ENCODE measurements at places on chromosomes 1 and 21. TPM values are rescaled to one million over a fixed set of nuclear protein-coding genes. Genes with fewer than 3 reads are reported as not detected.

RNF207 gene
- total RNA-seq, result 15.4 TPM

C1orf116 gene
- total RNA-seq, result 0.42 TPM

AQP10 gene
- total RNA-seq, result not detected

C1orf185 gene
- total RNA-seq, result not detected

KCNQ4 gene
- total RNA-seq, result 0.16 TPM

DNA sequence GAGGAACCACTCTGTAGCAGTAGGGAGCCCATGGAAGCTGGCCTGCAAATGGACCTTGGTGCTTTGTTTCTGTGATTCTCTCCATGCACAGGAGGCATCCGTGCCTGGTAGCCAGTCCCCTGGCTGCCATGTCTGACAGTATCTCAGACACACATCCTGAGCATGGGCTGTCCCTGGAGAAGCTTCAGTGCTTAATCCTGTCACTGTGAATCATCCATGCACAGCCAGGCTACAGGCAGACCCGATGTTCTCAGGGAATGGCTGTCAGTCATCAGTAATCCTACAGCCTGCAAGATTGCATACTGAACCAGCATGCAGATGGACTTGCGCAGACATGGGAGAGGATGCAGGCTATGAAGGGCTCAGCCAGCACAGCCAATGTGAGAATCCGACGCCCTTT is 606.3 kb upstream of the PLXNA2 start:
- H3K36me3 ChIP-seq, result no peaks in the 10 kb centered on the region
- no peak overlapping the region for H3K27ac ChIP-seq
- no peak overlapping the region for H3K4me3 ChIP-seq

- no peaks in the 10 kb centered on the region for H3K27me3 ChIP-seq
- H3K4me1 ChIP-seq, result no peaks in the 10 kb centered on the region
- no peak overlapping the region for H3K27ac ChIP-seq
- no peaks in the 10 kb centered on the region for H3K36me3 ChIP-seq
- no peak for DNase-seq
- H3K4me3 ChIP-seq, result no peak overlapping the region
Observed at GRCh38 chr1:222040955-222041354, 299.1 kb upstream of the DUSP10 start.

DNA sequence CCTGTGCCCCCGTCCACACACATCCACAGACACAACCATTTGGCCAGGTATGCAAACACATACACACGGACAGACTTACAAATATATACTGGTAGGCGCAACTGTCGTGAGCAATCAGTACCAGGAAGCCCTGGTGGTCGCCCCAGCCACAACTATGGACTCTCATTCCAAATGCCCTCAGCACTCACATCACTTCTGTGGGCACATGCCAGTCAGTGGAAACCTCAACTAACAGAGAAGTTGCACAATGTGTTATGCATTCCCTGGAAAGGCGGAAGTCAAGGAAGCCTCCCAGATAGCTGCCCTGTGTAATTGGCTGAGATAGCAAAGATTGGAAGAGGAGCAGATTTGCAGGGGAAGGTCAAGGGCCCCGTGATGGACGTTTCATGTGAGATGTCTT is 1.4 kb upstream of the HEYL start:
- no peaks in the 10 kb centered on the region for H3K36me3 ChIP-seq
- no peaks in the 10 kb centered on the region for H3K4me1 ChIP-seq
- no peaks in the 10 kb centered on the region for H3K27me3 ChIP-seq
- no peak for DNase-seq
- H3K27ac ChIP-seq, result no peak overlapping the region

GRCh38 chr1:18200136-18200717 is 92.6 kb downstream of the IGSF21 start:
- H3K4me1 ChIP-seq, result no peaks in the 10 kb centered on the region
- H3K4me3 ChIP-seq, result no peak overlapping the region
- no peak for DNase-seq
- no peaks in the 10 kb centered on the region for H3K36me3 ChIP-seq

DNA sequence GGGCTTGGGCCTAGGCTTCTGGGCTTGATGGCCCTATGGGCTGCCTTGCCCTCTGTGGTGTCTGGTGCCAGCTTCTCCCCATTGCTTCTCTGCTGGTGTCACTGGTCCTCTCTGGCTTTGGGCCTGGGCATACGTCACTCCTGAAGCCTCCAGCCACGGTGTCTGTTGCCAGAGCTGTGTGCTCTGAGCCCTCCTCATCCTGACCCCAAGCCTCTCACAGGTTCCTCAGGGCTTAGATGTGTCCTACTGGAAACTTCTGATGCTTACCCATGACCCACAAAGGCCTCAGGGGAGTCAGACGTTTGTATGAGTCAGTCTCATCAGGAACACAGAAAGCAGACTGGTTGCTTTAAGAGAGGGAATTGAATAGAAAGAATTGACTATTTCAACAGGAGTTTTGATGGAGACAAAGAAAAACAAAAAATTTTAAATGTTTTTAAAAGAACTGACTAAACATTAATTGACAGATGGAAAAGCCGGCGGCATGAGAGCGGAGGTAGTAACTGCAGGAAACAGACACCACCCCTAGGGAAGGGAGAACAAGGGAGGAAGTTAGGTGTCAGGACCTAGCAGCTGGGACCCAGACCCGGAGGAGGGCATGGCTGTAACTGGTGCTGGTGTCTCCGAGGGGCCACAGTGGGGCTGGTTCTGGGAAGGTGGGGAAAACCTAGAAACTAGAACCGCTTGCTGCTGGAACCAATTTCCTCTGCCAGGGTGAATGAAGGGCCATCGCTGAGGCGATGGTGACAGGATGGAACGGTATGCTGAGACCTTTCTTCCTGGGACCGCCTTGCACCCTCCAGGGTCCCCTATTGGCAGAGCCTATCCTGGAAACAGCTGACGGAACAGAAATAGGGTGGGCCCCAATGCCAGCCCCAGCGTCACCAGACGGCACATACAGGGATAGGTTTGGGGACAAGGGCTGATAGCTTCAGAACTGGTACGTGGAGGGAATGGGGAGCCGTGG is 40.0 kb upstream of the CITED4 start:
- no peak overlapping the region for H3K4me3 ChIP-seq
- H3K27me3 ChIP-seq, result no peaks in the 10 kb centered on the region
- no peak overlapping the region for H3K27ac ChIP-seq
- H3K4me1 ChIP-seq, result no peaks in the 10 kb centered on the region

DNA sequence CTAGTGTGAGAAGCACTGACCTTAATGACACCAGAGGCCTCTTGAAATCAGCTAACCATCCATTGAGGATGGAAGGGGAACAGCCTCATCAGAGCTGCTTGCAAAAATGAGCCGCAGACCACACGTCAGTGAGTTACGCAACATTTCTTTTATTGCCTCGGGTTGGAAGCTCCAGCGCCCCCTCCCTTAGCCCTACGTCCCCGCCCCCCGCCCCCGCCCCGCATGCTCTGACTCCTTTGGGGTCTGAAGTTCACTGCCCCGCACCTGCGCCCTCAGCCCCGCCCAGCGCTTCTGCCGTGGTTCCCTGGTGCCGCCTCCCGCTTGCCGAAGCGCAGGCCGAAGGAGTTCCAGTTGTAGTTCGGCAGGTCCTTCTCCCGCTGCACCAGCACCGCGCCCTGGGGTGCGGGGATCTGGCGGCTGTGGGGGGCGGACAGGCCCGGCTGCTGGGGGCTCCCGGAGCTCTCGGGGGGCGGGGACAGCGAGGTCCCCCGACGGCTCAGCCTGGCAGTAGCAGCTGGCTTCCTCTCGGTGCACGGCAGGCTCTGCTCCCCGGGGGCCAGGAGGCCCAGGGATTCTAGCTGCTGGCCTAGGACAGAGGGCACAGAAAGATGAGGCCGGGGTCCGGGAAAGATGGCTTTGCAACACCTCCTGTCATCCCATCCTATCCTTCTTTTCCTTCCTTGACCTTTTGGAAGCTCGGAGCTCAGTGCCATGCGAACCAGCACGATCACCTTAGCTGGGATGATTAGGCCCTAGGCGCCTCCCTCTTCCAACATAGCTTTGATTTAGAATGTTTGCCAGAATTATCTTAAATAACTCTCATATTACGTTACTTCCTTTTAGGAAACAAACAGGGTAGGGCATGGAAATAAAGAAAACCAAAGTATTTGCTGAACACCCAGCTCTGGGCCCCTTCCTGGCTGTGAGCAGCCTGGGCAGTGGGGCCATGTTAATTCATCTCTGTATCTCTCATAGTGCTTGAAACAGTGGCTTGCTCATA is 5.8 kb downstream of the KISS1 start:
- H3K36me3 ChIP-seq, result no peaks in the 10 kb centered on the region
- H3K4me3 ChIP-seq, result no peak overlapping the region
- H3K4me1 ChIP-seq, result no peaks in the 10 kb centered on the region

DNA sequence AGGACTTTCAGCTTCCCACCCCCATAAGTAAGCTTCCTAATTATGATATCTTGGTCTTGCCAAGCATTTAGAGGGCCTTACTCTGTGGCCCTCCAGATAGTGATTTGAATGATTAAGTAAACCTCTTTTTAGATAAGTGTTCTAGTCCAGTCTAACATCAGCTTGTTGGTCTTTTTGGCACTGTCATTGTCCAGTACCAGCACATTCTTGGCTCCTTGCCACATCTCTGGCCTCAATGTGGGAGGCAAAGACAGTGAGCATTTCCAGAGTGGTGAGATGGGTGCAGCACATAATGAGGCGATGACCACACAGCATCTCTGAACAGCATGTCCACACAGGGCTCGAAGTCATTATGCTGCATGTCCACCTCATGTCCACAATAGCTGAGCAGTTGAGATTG is 6.1 kb downstream of the CAPZA1 start:
- H3K27ac ChIP-seq, result no peak overlapping the region
- H3K4me1 ChIP-seq, result peaks cover 37% of the 10 kb centered on the region
- DNase-seq, result no peak
- no peaks in the 10 kb centered on the region for H3K27me3 ChIP-seq
